NCI-H1092 treated with DMSO at 0.1 percent for 48 hours (cell line): ENCODE measurements at places on chromosomes 5 and 9.

GRCh38 chr5:96816991-96817390, 9.2 kb upstream of the ERAP1 start:
- no peak for DNase-seq

- no peak for DNase-seq
These were observed 1.3 kb upstream of the PTPDC1 start for GRCh38 chr9:94082956-94083355.

- no peak for DNase-seq
These were observed 142.4 kb upstream of the ZNF608 start for GRCh38 chr5:124888622-124889485.

DNA sequence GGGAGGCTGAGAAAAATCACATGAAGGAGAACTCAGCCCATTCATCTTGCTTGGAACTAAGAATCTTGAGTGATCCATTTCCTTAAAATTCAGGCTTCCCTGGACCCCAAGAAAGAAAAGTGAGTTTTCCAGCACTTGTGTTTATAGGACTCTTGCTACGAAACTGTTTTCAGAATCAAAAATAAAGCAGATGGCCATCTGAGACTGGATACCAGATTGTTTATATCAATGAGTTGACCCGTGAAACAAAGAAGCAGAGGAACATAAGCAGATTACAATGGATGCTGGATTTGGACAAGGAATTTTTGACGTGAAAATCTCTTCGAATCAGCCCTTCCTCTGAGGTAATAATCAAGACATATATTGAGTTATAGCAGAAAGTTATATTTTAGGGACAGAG, 223.2 kb downstream of the SYK start:
- DNase-seq, result no peak

DNA sequence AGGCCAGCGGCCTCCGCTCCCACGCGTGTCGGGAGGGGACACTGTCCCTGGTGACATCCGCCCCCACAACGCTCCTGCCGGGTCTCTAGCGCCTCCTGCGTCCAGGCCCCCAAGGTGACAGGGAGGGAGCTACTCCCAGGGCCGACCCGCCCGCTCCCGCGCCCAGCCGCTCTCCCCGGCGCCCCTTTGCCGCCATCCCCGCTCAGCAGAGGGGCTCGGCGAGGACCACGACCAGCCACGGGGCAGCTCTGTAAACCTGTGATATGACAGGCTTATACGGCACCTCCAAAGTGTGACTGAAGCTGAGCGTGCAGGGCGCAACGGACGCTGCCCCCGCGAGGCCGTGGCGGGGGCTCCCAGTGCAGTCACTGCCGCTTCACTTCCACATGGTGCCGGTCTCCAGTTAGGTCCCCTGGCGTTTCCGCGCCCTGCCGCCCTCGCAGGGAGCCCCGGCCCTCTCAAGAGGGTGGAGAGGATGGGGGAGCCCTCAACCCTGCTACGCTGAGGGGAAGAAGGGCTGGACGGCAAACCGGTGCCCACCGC, 978 bp upstream of the ADCY2 start:
- DNase-seq, result no peak

- DNase-seq, result no peak
These were observed 94.4 kb upstream of the IL6ST start for GRCh38 chr5:56088967-56089829.

GRCh38 chr5:123997462-123998215, 485.7 kb downstream of the CSNK1G3 start:
- DNase-seq, result no peak

DNA sequence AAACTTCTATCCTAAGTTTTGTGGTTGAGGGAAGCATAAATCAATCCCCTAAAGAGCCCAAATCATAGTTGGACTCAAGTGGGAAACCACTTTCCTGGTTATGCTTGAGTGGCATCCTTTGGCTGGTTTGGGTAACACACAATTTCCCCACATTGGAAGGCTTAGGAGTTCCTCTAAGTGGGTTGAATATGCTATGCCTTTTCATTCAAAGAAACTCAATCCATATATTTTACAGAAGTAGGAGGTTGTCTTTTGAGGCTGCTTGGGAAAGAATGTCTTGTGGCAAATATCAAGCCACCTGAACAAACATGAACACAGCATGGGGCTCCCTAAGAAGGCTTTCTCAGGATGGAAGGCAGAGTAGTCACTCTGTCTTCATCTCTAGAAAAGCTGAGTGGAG, 121.1 kb downstream of the SPATA31D1 start:
- DNase-seq, result no peak

DNA sequence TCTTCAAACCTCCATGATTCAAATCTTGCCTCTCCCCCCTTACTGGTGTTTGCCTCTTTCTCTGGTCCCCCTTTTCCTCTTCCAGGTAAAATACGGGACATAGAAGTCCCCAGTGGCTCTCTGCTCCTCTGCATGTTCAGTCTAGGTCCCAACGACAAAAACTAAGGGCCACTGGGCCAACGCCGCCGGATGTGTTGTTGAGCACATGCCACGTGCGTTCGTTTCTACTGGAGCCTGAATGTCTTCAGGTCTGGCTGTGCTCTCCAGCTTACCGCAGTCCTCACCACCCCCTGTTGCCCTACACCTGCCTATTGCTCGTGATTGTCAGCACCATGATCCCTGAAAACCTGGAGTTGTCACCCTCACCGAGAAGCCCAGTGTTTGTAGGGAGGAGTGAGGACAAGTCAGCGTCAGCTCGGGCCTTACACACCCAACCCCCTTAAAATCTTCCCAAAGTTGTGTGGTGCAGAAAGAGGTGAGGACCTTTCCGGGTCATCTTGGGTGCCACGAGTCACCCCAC, 2.8 kb upstream of the ADAMTS2 start:
- DNase-seq, result no peak

- no peak for DNase-seq
These were observed 109.4 kb downstream of the CCDC192 start for GRCh38 chr5:127812570-127812969.

- DNase-seq, result no peak
These were observed 556.3 kb upstream of the KLF4 start for GRCh38 chr9:108045851-108046250.

DNA sequence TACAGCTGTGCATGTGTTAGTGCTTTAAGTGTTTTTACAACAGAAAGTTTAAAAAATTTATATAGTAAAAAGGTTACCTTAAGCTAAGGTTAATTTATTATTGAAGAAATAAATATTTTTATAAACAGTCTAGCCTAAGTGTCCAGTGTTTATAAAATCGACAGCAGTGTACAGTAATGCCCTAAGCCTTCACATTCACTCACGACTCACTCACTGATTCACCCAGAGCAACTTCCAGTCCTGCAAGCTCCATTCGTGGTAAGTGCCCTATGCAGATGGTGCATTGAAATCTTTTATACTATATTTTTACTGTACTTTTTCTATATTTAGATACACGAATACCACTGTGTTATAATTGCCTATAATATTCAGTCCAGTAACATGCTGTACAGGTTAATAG, 159.1 kb downstream of the ROR2 start:
- no peak for DNase-seq

DNA sequence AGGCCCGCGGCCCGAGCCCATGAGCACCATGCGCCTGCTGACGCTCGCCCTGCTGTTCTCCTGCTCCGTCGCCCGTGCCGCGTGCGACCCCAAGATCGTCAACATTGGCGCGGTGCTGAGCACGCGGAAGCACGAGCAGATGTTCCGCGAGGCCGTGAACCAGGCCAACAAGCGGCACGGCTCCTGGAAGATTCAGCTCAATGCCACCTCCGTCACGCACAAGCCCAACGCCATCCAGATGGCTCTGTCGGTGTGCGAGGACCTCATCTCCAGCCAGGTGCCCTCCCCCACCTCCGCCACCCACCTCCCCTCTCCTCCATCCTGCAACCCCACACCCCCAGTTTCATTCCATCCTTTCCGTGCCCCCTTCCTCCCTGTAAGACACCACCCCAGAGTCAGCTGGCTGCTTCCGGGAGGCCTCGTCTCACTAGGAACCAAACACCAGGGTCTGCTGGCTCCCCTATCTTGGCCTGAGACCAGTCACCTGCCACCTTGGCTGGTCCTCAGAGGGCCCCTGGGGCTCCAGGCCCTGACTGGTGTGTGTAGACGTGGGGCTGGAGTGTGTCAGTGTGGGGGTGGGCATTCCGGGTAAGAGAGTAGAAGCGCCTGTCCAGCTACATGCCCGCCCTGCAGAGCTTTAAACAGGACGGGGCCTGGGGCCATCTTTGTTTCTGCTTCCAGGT, 655 bp downstream of the GRIN1 start:
- no peak for DNase-seq

DNA sequence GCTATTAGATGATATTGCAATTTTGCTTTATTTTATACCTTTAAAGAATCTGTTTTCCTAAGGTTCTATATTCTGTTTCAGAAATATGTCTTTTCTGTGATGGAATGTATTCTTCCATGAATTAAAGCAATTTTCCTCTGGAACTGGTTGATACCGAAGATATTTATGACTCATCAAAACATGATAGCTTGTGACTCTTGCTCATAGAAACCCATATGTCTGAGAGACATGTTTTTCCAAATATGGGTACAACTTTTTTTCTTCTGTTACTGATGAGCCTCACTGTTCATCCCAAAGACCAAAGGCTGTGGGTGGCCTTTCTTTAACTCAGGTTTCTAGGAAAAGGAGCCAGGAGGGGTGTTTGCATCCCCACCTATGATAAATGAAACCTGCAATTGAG, 126.1 kb upstream of the PAPPA start:
- no peak for DNase-seq

GRCh38 chr9:124477211-124477647, 27.0 kb downstream of the ADGRD2 start:
- DNase-seq, result no peak

GRCh38 chr9:6080154-6080716, 64.8 kb upstream of the RANBP6 start:
- DNase-seq, result peak; percentile 97

GRCh38 chr9:72579190-72579589, 57.8 kb downstream of the TMC1 start:
- no peak for DNase-seq

- no peak for DNase-seq
These were observed 7.4 kb downstream of the SLC12A7 start for GRCh38 chr5:1104327-1105006.

GRCh38 chr5:154118893-154119336, 71.6 kb upstream of the GALNT10 start:
- DNase-seq, result peak; percentile 80

GRCh38 chr9:133824802-133825186, 86.6 kb upstream of the SARDH start:
- no peak for DNase-seq

DNA sequence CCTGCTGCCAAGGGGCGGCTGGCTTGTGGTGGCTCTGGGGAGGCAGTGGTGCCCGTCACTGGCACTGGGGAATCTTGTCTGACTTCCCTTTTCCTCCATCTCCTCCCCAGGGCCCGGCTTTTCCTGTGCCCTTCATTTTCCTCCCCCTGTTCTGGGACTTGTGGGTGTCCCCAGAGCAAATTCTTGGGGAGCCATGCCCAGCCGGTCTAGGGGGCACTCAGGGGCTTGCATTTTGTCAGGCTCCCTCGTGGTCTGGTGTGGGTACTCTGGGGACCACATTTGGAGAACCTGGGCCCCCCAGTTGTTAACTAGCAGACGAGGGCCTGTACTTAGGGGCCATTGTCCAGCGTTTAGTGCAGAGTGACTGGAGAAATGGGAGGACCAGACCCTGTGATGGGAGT, 105.2 kb upstream of the IER5L start:
- DNase-seq, result no peak

GRCh38 chr5:72427488-72428437, 79.4 kb downstream of the ZNF366 start:
- DNase-seq, result no peak

GRCh38 chr5:98936948-98937715, 8.3 kb upstream of the CHD1 start:
- no peak for DNase-seq

- DNase-seq, result no peak
These were observed 16.4 kb downstream of the RFK start for GRCh38 chr9:76377791-76378190.

DNA sequence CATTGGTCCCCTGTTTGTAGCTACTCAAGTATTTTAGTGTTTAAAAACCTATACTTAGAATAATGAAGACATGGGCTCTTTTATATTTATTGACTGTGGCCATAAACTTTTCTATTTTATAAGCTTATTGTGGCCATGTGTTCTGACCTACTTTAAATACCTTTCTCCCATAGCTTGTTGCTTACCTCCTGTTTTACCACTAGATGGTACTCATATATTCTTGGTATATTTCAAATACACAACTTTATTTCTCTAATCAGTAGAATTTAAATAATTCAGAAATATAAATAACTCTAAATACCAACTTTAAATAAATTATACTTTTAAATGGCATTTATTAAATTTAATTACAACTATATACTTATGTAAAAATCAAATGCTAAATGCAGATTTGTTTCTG, 498.0 kb downstream of the PRDM9 start:
- no peak for DNase-seq

- no peak for DNase-seq
These were observed 79.0 kb downstream of the SGCD start for GRCh38 chr5:156405988-156406387.

DNA sequence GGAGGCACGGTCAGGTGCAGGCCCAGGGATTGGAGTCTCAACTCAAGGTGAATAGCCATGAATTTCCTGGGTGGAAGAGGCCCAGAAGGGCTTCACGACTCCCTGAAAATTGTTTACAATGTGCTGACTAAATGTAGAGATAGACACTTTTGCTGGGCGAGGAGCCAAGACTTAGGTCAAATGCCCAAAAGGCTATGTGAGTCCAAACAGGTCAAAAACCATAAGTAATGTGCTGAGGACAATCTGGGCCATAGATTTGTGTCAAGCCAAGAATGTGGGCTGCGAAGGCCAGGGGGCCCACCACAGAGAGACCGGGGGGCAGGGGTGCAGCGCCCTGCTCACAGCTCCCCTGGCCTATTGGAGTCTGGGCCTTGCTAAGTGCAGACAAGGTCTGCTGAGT, 197.8 kb downstream of the HSPA4 start:
- no peak for DNase-seq

GRCh38 chr9:70998962-70999361, 122.5 kb downstream of the TRPM3 start:
- no peak for DNase-seq

GRCh38 chr9:34143116-34143515, 16.6 kb upstream of the DCAF12 start:
- no peak for DNase-seq

- no peak for DNase-seq
These were observed 193.1 kb downstream of the MEF2C start for GRCh38 chr5:88689668-88690408.

DNA sequence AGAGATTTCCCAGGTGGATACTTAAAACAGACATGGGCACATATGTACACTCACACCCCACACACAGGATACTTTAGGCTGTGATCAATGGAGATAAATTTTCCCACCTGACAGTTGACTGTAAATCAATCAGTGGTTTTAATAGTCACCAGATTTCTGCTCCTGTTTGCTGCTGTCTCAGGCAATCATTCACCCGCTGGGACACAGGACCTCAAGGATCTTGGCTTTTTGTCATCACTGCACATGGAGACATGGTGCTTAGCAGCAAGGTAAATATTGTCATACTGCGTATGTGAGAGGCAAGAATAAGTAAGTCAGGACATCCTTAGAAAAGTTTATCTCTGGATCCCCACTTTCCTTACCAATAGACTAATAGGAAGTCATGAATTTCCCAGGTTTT, 60.8 kb upstream of the KLF9 start:
- no peak for DNase-seq
